ENCODE measurements at places on chromosomes 6 and 20.

DNA sequence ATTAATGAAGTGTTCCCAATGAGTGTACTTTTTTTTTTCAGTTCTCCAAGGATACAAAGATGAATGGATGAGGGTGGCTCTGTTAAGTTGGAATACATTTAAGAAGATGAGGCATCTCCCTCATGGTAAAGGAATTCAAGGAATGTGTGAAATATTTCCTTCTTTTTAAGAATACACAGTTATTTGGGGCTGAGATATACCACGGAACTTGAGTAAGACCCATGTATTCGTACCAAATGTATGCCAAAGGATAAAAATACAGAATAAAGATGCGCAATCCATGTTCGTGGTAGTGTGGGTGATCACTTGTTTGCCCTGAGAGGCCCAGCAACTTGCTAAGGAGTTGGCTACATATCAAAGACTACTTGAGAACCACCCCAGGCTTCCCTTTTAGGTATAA, 164.2 kb upstream of the TCF21 start:
- DNase-seq = no peak

- no peak for DNase-seq
Measured at GRCh38 chr6:69835414-69836179, 30.8 kb upstream of the COL19A1 start.

DNA sequence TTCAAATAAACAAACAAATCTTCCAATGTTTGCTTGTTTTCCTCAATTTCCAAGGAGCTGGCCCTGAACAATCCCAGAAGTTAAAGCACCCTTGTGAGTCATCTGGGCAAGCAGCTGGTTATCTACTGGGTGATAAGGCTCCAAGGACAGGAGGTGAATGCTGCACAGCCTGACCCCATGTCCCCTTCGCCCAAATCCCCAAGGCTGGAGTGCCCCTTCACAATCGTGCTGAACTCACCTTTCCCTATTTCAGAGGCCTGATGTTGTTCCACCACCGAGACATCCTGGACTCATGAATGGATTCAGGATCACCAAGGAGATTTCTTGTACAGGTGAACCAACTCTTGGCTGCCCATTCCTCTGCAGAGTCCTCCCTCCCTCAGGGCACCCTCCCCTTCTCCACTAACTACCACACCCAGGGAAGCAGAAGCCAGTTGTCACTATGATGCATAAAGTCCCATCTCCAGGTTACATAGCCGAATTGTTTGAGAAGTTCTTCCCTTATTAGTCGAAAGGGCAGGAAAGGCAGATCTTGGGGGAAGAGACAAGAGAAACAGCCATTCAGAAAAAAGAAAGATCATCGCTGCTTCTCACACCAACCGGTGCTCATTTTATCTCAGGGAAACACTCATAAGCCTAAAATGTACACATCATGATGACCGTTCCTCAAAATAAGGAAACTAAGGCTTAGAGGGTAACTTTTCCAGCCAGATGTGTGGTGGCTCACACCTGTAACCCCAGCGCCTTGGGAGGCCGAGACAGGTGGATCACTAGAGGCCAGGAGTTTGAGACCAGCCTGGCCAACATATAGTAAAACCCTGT, 138.8 kb upstream of the RREB1 start:
- DNase-seq = no peak

DNA sequence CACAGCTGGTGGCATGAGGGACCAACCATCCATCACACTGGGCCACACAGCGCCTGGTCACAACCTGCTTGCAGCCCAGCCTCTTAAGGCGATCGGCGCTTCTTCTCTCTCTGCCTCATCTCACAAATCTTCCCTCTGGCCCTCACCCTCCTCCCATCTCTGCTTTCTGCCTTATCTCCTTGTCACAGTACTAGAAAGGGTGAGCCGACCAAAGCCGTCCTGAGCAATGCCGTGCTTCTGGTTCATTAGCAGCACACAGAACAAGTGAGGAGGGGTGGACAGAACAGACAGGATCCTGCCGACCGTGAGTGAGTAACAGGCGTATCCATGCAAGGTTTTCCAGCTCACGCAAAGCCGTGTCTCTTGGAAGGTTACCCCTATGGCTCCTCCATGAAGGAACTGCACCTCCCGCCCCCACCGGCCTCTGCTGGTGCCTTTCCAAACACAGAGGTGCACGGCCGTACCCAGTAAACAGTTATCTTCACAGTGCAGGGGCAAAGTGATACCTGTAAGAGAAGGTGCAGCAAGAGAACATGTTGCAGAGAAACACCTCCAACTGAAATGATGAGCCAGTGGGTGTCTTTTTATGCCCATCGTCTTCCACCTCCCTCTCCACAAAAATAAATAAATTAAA, 331.7 kb downstream of the FARS2 start:
- DNase-seq = no peak

- DNase-seq = no peak
Measured at GRCh38 chr6:155272353-155273232, 8.8 kb downstream of the CLDN20 start.

DNA sequence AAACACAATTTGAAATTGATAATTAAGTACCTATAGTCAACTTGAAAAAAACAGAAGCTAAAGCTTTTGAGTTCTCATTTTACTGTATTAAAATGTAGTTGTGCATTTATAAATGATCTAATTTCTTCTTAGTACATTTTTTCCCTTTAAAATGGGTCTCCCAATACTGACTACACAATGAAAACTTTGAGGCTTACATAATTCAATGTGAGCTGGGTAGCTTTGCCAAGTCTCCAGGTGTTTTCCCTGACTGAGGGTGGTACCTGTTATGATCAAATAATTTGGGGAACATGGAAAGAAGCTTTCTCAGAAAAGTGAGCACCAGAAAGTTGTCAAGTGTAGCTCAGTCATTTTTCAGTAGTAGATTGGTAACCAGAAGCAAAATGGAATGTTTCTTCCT, 74.3 kb downstream of the ARMC2 start:
- DNase-seq = no peak

GRCh38 chr6:96702626-96703025, 134.7 kb downstream of the GPR63 start:
- DNase-seq = no peak

- DNase-seq = no peak
Measured at GRCh38 chr20:2394411-2395055, 13.8 kb downstream of the TGM6 start.

DNA sequence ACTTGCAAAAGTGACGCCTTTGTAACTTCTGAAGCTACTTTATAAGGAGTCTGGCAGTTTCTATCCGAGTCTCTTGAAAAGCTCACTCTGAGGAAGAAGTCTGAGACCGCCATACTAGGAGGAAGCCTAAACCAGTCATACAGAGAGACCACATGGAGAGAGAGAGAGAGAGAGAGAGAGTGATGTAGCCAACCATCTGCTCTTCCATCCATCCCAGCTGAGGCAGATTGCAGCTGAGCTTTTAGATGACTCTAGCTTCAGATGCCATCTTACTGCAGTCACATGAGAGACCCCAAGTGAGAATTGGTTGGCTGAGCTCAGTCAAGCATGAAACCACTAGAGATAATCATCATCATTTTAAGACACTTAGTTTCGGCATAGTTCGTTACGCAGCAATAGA, 15.0 kb upstream of the DTNBP1 start:
- DNase-seq = no peak

DNA sequence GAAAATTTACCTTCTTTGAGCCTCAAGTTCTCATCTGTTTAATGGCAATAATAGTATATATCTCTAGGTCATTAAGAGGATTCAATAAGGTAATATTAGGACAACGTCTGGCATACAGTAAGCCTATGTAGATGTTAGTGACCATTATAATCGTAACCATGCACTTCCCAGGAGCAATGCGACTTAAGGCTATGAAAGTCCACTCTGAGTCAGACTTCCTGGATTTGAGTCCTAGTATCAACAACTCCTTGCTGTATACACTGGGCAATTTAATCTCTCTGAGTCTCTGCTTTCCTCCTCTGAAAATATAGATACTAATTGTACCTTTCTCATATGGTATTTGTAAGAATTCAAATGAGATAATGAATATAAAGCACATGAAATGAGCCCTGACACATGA, 168.1 kb upstream of the HDDC2 start:
- no peak for DNase-seq
